ENCODE measurements at places on chromosomes 6 and 20.

DNA sequence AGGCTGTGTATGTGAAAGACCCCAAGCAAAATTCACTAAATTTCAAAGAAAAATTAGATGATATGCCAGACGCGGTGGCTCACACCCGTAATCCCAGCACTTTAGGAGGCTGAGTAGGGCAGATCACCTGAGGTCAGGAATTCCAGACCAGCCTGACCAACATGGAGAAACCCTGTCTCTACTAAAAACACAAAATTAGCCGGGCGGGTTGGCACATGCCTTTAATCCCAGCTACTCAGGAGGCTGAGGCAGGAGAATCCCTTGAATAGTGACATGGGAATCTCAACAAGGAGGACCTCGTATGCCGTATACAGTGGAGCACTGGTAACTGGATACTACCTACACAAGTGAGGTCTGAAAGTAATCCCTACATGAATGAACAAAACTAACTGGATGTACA is 92.7 kb upstream of the JARID2 start:
- ATAC-seq: no peak

DNA sequence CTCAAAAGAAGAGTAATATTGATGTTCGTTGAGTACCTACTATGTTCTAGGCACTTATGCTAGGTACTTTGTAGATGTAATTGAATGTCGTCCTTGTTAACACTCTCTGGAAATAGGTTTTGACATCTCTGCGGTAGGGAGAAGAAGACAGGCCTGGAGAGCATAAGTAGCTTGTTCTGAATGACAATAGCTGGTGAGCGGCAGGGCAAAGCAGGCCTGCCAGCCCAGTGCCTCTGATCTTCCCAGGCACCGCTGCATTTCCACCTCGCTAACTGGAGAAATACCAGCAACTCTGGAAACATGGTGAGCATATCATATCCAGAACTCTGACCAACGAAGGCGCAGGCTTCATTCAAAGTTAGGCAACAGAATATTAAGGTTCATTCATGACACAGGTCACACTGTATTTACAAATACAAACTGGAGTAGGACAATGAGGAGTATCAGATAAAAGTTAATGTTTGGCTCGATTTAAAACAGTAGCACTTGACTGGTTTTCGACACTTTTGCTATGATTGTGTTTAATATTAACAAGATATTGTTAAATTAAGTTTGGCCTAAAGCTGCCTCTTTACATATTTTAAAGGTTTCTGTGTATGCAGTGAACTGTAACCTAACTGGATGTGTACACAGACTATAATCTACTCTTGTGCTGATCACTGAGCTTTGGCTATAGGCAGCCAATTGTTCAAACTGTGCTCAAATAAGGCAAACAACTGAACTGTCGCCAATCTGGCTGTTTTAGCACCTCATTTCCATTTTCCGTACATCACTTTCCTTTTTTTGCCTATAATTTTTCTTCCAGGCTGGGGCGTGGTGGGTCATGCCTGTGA is 54.1 kb downstream of the PPP1R3G start:
- no peak for ATAC-seq

DNA sequence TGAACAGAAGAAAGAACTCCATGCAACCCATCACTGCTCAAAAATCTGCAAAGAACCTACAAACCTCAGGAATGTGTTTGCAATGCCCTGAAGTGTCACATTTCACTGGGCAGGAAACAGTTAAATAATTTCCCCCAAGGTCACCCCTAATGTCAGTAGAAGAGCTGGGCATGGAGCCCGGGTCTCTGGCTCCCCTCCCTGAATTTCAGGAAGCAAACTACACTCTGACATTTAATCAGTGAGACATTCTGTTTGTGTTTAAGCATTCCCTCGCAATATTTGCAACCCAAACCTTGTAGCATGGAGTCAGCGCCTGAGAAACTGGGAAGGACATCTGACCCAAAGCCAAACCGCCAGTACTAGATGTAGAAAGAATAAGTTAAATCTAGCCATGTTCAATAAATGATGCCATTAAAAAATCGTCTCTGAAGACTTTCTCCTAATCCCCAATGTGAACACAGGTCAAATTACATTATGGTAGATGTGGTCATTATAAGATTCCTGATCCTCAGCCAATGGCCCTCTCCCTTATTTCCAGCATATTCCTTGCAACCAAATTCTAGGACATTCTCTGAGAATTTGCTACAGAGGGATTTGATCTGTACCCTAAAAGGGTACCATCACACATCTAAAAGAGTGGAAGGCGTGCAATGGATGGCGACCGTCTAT is 91.2 kb upstream of the ADTRP start:
- no peak for ATAC-seq

DNA sequence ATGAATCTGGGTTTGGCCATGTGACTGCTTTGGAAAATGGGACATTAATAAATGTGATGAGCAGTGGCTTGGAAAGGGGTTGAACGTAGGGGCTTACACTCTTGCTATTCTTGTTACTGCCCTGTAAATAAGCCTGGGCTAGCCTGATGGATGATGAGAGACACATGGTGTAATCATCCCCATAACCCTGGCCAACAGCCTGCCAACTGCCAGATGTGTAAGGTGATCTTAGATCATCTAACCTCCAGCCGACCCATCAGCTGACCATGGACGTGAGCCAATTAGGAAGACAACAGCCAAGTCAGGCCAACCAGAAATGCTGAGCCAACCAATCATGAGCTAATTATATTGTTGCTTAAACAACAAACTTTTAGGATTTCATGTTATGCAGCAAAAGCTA is 25.2 kb downstream of the FBXO30 start:
- ATAC-seq: no peak
